ENCODE measurements at places on chromosomes 7 and 10.

DNA sequence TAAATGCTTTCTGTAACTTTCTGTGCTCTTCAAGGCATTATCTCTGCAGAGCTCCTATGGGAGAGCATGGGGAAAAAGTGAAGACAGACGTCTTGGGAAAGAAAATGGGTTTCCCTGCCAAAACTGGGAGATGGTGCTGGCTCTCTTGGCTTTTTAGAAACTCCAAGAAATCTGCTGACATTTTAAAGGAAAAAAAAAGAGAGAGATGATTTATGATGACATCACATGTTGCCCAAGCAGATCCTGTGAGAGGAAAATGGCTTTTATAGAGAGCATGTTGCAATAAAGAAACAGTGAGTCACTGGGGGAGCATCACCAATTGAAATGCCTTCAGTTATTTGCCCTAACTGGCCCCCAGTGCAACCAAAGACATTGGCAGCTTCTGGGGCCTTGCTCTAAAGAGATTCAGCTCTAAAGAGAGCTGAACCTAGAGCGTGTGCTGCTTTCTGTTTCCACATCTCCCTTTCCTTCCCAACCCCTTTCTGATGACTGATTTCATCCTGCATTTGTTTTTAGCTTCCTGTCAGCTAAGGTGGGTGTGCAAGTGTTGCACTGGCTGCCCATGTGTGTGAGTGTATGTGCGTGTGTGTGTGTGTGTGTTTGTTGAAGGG lies 37.7 kb downstream of the LRMDA start:
- DNase-seq: no peak

DNA sequence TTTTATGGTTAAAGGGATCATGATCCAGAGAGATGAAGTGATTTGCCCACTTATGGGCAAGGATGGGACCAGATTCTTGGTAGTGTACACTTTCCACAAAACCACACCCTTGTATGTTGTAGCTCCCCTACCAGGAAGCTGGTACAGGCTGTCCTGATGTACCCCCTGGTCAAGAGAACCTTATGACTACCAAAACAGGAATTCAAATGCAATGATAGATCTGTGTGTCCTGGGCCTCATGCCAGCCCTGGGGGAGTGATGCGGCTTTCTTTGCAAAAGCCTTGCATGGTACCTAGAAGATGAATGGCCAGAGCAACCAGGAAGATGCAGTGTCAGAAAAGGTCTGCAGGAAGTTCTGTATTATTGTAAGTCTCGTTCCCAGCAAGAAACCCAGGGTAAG lies 94.9 kb upstream of the AGK start:
- DNase-seq: no peak

- no peak for DNase-seq
Measured at GRCh38 chr10:77071001-77071511, 566.6 kb downstream of the KCNMA1 start.

- no peak for DNase-seq
Measured at GRCh38 chr7:122166740-122167139, 22.7 kb upstream of the AASS start.

DNA sequence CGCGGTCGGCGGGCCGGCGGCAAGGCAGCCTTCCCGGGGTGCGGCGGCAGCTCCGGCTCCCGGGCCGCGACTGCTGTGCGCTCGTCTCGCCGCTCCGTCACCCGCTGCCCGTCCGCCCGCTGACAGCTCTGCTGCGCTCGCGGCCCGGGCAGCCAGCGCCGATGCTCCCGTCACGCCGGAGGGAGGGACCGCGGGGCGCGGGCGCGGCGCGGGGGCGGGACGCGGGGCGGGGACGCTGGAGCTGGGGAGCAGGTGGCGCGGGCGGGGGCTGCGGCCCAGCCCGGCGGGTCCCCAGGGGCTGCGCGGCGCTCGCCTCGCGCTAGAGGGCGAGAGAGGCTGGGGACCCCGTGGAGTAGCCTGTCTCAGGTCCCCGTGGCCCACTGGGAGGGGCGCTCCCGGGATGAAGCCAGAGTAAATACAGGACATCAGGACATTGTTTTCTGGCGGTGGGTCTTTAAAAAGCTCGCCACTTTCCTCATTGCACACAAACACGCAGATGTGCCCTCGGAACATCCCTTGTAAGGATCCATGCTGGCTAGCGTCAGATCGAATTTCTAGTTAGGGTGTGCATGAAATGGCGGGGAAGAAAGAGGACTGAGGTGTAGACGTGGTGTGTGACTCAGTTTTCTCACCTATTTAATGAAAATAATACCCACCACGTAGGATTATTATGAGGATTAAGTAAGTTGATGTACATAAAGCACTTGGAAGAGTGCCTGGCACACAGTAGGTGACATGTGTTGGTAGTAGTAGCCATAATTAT lies at the start of gene ELAPOR2:
Gene ELAPOR2 (minus strand): TSS at position 130 of the 763 bp plus-strand sequence. CDS start 141 bp downstream, outside the sequence.
- peak; percentile 83 for DNase-seq

DNA sequence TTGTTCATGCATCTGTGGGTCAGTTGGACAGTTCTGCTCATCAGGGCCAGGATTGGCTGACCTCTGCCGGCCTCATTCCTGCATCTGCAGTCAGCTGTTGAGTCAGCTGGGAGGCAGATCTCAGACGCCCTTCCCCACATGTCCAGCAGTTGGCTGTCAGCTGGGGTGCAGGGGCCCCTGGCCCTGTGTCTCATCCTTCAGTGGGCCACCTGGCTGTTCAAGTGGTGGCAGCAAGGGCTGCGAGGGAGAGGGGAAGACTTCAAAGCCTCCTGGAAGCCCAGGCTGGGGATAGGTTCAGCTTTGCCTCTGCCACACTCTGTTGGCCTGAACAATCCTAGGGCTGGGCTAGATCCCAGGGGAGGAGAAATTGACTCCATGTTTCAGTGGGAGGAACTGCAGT lies 33.2 kb downstream of the TACR2 start:
- DNase-seq: no peak

- DNase-seq: no peak
Measured at GRCh38 chr7:158431941-158432347, 155.7 kb downstream of the PTPRN2 start.

- no peak for DNase-seq
Measured at GRCh38 chr10:97067716-97068391, 117.9 kb downstream of the SLIT1 start.

GRCh38 chr10:69475433-69475830 lies 24.2 kb downstream of the TSPAN15 start:
- DNase-seq: no peak

DNA sequence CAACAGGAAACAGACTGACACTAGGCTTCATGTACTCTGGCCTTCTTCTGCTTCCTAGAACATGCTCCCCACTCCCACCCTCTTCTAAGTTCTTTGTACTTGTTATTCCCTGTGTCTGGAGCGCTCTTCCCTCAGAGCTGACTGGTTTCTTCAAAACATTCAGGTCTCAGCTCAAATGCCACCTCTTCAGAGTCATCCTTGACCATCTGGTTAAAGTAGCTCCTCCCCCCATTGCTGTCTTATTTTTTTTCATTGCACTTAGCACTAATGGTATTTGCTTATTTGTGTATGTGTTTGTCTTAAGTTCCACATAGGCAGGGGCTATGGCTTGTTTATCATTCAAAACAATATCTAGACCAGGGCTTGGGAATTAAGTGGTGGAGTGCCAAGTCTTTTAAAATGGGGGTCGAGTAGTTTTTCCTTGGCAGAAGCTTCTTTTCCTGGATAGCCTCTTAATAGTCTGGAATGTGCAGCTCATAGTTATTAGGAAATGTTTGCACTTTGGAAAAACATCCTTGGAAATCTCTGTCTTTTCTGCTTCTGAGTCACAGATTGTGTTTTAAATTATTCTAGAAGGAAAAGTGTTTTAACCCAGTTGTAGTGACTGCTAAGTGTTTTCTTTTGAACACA lies 60.0 kb downstream of the RALA start:
- no peak for DNase-seq

- no peak for DNase-seq
Measured at GRCh38 chr10:95260397-95260881, 30.4 kb downstream of the PDLIM1 start.

DNA sequence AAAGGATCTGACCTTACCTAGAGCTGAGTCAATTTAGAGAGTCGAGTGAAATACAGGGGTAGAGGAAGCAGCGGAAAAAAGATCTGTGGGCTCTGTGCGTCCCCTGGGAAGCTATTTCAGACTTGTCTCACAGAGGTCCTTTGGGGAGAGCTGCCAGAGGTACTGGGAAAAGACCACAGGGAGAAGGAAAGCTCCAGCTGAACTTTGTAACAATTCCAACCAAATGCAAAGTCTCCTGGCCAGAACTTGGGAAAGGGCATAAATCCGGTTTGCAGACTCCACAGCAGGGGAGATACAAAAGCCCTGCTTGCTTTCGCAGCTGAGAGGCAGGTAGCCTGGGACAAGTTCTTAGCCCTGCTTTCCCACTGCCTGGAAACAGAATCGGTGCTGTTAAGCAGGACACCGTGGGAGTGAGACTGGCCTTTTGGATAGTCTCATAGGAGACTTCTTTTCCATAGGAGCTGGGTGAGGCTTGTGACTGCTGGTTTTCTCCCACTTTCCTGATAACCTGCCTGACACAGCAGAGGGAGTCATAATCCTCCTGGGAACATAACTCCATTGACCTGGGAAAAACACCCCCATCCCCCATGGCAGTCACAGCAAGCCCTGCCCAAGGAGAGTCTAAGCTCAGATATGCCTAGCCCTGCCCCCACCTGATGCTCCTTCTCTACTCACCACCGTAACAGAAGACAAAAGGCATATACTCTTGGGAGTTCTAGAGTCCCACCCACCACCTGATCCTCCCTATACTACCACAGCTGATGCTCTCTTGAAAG lies 926.2 kb downstream of the KCNMA1 start:
- no peak for DNase-seq

GRCh38 chr7:123615344-123615743 lies 13.7 kb downstream of the ASB15 start:
- no peak for DNase-seq

- DNase-seq: no peak
Measured at GRCh38 chr10:23442936-23443335, 4.1 kb downstream of the OTUD1 start.

DNA sequence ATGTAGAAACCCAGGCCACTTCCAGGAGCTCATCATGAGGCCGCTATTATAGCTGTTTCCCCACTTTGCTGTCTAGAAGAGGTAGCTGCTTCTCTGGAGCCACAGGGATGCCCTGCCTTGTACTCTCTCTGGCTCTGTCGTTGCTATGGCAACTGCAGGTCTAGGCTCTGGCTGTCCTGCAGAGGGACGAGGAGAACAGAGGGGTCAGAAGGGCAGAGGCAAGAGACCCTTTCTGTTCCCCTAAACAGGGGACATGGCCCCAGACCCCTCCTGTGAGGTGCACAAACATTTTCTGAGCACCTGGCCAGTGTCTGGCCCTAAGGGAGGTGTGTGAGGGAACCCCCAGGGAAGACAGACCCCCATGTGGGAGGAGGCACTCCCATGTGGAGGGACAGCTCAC lies 31.4 kb downstream of the ITPRIP start:
- no peak for DNase-seq

DNA sequence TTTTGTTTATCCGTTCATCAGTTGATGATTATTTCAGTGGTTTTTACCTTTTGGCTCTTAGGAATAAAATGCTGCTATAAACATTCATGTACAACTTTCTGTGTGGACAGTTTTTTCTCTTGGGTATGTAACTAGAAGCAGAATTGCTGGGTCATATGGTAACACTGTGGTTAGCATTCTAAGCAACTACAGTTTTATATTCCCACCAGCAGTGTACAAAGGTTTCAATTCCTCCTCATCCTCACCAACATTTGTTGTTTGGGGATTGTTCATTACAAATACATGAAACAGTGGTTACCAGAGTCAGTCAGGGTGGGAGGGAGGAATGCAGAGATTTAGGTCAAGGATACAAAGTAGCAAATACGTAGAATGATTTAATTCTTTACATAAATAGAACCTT lies 97.0 kb downstream of the NPSR1 start:
- no peak for DNase-seq

DNA sequence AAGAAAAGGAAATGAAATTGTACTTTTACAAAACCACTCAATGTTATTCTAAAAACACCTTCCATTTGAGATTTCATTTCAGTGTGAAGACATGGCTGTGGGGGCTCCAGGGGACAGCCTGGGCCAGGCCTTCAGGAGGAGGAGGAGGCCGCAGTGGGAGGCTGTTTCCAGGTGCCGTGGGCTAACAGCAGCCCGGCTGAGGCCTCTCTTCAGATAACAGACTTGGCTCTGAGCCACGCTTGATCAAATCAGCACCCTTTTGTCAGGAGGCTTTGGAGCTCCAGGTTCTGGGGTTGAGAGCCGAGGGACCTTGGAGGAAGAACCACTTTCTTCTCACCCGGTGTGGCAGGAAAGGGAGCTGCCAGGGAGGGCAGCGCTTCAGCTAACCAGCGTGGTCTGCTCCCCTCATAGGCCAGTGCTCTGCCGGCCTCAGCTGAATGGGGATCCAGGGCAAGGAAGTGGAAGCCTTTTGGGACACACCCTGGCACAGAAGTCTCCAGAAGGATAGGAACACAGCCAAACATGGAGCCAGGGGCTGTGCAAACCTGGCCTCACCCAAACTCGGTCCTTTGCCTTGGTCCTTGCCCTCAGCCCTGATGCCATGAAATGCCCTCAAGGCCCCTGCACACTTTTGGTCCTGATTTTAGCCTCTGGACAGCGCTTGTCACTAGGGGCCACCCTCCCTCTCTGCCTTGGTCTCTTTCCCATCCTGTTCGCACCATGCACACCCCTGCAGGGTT lies 23.5 kb upstream of the CHST15 start:
- DNase-seq: no peak

GRCh38 chr10:83539528-83540308 lies 599.6 kb upstream of the GHITM start:
- no peak for DNase-seq

GRCh38 chr7:137966641-137967142 lies 35.2 kb downstream of the CREB3L2 start:
- no peak for DNase-seq

- DNase-seq: no peak
Measured at GRCh38 chr10:77430530-77430929, 207.1 kb downstream of the KCNMA1 start.

DNA sequence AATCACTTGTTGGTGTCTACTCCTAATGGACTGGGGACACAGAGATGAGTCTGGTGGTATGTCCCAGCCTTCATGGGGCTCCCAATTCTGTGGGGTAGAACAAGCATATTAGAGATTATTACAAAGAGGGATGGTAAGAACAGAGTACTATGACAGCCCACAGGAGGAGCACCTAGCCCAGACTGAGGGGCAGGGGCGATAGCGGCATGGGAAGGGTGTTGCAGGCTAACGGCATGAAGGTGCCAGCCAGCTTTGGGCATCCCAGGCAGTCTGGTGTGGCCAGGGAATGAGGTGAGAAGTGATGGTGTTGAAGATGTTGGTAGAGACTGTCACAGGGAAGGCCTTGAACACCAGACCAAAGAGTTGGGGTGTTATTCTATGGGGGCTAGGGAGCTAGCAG lies 280.0 kb downstream of the RPS24 start:
- DNase-seq: no peak

DNA sequence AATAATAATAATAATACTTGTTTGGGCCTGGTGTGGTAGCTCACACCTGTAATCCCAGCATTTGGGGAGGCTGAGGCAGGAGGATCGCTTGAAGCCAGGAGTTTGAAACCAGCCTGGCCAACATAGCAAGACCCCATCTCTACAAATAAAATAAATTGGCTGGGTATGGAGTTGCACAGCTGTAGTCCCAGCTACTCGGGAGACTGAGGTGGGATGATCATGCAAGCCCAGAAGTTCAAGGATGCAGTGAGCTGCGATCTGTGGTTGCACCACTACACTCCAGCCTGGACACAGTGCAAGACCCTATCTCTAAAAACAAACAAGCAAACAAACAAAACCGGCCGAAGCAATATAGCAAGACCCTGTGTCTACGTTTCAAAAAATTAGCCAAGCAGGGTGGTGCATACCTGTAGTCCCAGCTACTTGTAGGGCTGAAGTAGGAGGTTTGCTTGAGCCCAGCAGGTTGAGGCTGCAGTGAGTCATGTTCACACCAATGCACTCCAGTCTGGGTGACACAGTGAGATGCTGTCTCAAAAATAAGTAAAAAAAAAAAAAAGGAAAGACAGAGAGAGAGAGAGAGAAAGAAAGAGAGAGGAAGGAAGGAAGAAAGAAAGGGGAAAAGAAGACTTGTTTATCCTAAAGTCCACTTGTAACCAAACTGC lies 85.6 kb upstream of the KDM7A start:
- no peak for DNase-seq

All from activated T-cell treated with anti-CD3 and anti-CD28 coated beads, Interleukin-2, amount 50 U/mL, for 4 hours (primary cell).